ENCODE measurements at places on chromosomes 7 and 10.

DNA sequence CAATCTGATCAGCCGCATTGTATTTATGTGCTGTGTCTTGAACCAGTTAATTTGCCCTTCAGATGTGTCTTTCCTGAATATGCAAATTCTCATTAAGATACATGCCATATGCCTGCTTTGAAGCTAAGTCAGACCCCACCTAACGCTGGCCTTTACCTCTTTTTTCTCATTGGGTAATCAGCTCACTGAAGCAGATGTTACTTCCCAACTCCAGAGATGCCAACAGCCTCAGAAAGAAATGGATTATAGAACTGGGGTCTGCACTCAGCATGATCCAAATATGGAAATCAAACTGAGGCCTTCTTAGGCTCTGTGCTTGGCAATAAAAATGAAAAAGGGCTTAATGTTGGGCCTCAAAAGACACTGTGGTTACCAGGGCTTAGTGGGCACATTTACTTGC lies 113.9 kb downstream of the FZD1 start:
- DNase-seq, result no peak

DNA sequence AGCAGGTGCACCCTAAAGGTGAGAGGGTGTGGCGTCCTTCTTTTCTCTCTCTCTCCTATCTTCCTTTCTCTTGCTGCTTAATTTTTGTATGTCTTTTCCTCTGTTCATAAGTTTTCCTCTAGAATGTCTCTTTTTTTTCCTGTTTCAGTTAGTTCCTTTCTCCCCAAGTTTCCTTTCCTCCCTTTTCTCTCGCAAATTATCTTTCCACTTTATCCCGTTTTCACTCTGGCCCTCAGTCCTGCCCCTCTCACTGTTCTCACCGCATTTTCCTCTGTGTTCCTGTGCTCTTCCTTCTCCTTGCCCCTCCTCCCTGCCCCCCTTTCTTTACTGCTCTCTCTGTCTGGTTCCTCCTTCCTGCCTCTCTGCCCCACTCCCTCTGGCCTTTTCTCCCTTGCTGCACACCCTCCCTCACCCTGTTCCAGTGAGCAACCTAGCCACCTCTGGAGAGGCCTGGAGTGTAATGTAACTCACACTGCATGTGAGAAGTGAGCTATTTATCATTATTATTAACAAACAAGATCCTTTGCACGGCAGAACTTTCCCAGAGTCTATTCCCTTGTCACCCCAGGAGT lies 158.5 kb downstream of the C10orf105 start:
- DNase-seq, result no peak

GRCh38 chr10:132449051-132449810 lies 52.2 kb downstream of the PWWP2B start:
- DNase-seq, result no peak

DNA sequence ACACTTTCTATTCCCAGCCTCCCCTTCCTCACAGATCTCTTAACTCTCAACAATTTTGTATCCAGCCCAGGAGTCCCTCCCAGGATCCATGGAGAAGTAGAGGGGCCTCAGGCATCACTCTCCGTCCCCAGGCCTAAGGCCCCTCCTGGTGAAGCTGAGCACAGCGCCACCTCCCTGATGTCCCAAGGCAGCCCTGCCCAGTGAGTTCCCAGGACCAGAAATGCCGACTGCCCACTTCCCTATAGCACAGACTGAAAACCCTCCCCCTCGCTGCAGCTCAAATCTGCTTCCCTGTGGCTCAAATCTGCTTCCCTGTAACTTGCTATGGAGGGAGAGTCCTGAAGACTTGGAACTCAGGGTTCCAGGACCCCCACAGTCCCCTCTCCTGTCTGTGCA lies 35.6 kb downstream of the YKT6 start:
- DNase-seq, result no peak

DNA sequence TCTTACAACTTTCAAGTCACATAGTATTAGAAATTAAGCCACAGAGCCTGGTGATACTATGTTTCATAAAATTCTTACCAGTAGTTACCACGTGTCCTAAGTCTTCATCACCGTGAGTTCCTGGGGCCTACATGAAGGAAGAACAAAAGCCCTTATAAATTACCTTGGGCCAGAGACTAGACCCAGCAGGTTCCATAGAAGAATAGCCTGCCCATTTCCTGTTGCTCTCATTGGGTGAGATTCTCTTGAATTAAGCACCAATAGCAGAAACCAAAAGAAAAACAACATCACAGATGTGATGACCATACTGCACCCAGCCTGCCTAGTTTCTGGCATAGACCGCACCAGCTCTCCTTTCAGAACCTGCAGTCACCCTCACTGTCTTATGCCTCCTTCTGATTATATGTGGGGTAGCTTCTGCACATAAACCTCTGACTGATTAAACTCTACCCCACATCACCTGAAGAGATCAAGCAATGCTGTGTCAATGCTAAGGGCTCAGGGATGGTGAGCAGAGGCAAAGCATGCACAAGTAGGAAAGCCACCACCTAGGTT lies 18.0 kb upstream of the SEM1 start:
- no peak for DNase-seq

GRCh38 chr10:33566426-33566825 lies 232.0 kb upstream of the NRP1 start:
- DNase-seq, result no peak

Data from ecto neural progenitor cell (in vitro differentiated cells).